ENCODE measurements at places on chromosomes 7 and 10. TPM values are rescaled to one million over a fixed set of nuclear protein-coding genes. Genes with fewer than 3 reads are reported as not detected.

The PRLHR gene
- total RNA-seq = not detected

DNA sequence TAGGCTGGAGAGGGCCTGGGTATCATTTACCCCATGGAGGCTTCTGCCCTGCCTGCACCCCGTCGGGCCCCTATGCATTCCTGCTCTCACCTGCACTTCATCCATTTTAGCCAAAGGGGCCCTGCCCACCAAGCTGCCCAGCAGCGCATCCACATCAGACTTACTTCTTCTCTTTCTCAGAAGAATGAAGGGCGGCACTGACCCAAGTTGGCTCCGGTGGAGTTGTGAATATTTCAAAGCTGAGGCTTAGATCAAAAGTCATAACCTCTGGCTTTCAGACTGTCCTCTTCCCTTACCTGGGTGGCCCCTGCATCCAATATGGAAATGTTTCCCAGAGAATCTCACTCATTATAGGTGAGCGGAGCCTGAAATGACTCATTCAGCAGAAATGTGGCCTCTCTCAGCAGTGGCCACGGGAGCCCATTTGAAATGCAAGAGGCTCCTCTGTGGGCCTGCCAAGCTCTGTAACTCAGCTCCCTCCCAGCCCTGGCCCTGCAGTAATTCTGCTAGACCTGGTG is 117.6 kb upstream of the TCF7L2 start:
- no peak overlapping the region for H3K4me3 ChIP-seq
- no peak for DNase-seq
- H3K27me3 ChIP-seq = no peaks in the 10 kb centered on the region
- no peaks in the 10 kb centered on the region for H3K36me3 ChIP-seq
- peak overlapping the region; percentile 19 for H3K27ac ChIP-seq

- no peaks in the 10 kb centered on the region for H3K4me1 ChIP-seq
- H3K36me3 ChIP-seq = no peaks in the 10 kb centered on the region
- H3K4me3 ChIP-seq = no peak overlapping the region
- H3K27ac ChIP-seq = no peak overlapping the region
Observed at GRCh38 chr7:38147005-38147404, 31.0 kb upstream of the STARD3NL start.

- no peak overlapping the region for H3K4me3 ChIP-seq
- DNase-seq = no peak
- H3K4me1 ChIP-seq = no peaks in the 10 kb centered on the region
- no peak overlapping the region for H3K27ac ChIP-seq
Observed at GRCh38 chr7:120738816-120739215, 119.1 kb downstream of the TSPAN12 start.

- no peak overlapping the region for H3K4me3 ChIP-seq
- H3K27ac ChIP-seq = no peak overlapping the region
- no peaks in the 10 kb centered on the region for H3K4me1 ChIP-seq
- peaks cover 8% of the 10 kb centered on the region for H3K27me3 ChIP-seq
Observed at GRCh38 chr10:23523251-23523650, 84.4 kb downstream of the OTUD1 start.

- H3K36me3 ChIP-seq = peaks cover 28% of the 10 kb centered on the region
- no peak for DNase-seq
- peaks cover 75% of the 10 kb centered on the region for H3K4me1 ChIP-seq
- H3K27ac ChIP-seq = peak overlapping the region; percentile 78
Observed at GRCh38 chr10:131928248-131929095, 27.7 kb downstream of the PPP2R2D start.

The VWA2 gene
- total RNA-seq = not detected

The COMMD3 gene
- 68.8 TPM for total RNA-seq

GRCh38 chr10:126101736-126102135 is 205.4 kb downstream of the FANK1 start:
- no peak for DNase-seq
- H3K36me3 ChIP-seq = no peaks in the 10 kb centered on the region
- no peak overlapping the region for H3K27ac ChIP-seq
- H3K4me1 ChIP-seq = no peaks in the 10 kb centered on the region
- H3K27me3 ChIP-seq = no peaks in the 10 kb centered on the region

The TEX36 gene
- not detected for total RNA-seq

The PLXDC2 gene
- total RNA-seq = not detected

GRCh38 chr7:45446195-45446944 is 127.8 kb upstream of the ADCY1 start:
- DNase-seq = no peak
- no peaks in the 10 kb centered on the region for H3K36me3 ChIP-seq
- H3K4me1 ChIP-seq = no peaks in the 10 kb centered on the region
- no peak overlapping the region for H3K4me3 ChIP-seq
- no peak overlapping the region for H3K27ac ChIP-seq

Data from activated CD4-positive, alpha-beta T cell treated with anti-CD3 and anti-CD28 coated beads, Interleukin-2, amount 10 ng/mL, durations not matched to agents 7 days and 5 days (primary cell).